ENCODE measurements at places on chromosomes 11 and 22. TPM values are rescaled to one million over a fixed set of nuclear protein-coding genes. Genes with fewer than 3 reads are reported as not detected.

The ANO1 gene
- not detected for total RNA-seq

The FUT4 gene
- 7.4 TPM for total RNA-seq

DNA sequence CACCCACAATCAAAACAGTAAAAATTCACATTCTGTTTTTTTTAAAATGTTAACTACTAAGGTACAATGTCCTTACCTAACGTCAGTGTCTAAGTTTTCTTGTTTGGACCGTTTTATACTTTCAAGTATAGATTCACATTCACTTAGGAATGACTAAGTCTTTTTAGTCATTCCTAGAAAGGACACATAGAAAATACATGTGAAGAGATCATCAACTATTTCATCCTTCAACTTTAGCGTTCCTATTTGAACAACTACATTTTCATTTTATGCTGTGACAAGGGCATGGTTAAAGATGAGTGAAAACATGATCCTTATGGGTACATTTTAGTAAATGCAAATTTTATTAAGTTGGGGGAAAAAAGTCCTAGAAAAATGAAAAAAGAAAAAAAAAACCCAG is 62.8 kb downstream of the DDX10 start:
- no peak overlapping the region for H3K4me3 ChIP-seq
- no peaks in the 10 kb centered on the region for H3K4me1 ChIP-seq
- H3K27ac ChIP-seq: no peak overlapping the region
- DNase-seq: no peak
- H3K36me3 ChIP-seq: peaks cover 5% of the 10 kb centered on the region

- H3K4me1 ChIP-seq: peaks cover 4% of the 10 kb centered on the region
- DNase-seq: no peak
- peaks cover 43% of the 10 kb centered on the region for H3K36me3 ChIP-seq
- H3K27me3 ChIP-seq: no peaks in the 10 kb centered on the region
These were observed 105.7 kb downstream of the MICAL2 start for GRCh38 chr11:12216041-12216451.

DNA sequence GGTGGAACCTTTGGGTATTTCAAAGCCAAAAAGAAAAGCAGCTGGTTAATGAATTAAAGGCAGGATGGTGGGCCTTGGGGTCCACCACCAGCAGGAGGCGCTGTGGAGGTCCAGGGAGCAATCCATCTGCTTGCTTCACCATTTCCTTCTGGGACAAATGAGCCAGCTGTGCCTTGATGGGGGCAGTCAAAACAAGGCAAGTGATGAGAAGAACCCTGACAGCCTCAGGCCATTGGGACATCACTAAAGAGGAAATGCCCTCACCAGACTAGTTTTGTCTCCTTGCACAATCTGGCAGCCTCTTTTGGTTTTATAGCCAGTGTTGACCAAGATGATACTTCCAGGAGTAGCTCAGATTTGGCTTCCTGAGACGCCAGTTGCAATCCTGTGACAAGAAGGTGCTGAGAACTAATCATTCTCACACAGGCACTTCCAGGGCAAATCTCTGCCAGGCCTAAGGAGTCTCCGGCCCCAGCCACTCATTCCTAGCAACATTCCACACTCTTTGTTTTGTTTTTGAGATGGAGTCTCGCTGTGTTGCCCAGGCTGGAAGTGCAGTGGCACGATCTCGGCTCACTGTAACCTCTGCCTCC is 38.2 kb upstream of the WEE1 start:
- peak; percentile 69 for DNase-seq
- no peaks in the 10 kb centered on the region for H3K4me1 ChIP-seq
- no peak overlapping the region for H3K4me3 ChIP-seq
- H3K27me3 ChIP-seq: no peaks in the 10 kb centered on the region
- no peak overlapping the region for H3K27ac ChIP-seq
- H3K36me3 ChIP-seq: no peaks in the 10 kb centered on the region

GRCh38 chr11:72958791-72959190 is 144.6 kb downstream of the ATG16L2 start:
- H3K36me3 ChIP-seq: no peaks in the 10 kb centered on the region
- no peaks in the 10 kb centered on the region for H3K4me1 ChIP-seq
- no peaks in the 10 kb centered on the region for H3K27me3 ChIP-seq
- no peak for DNase-seq
- no peak overlapping the region for H3K4me3 ChIP-seq

The ARHGAP1 gene
- 72.2 TPM for total RNA-seq

The TMEM225 gene
- not detected for total RNA-seq

DNA sequence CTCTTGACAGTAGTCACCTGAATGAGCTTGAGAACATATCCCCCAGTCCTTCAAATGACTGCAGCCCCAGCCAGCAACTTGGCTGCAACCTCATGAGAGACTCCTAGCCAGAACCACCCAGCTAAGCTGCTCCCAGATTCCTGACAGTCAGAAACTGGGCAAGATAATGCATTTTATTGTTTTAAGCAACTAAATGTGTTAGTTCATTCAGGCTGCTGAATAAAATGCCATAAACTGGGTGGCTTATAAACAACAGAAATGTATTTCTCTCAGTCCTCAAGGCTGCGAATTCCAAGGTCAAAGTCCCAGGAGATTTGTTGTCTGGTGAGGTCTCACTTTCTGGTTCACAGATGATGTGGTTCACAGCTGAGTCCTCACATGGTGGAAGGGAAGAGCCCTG is 5.8 kb upstream of the PAMR1 start:
- no peak overlapping the region for H3K27ac ChIP-seq
- peaks cover 13% of the 10 kb centered on the region for H3K27me3 ChIP-seq
- no peak overlapping the region for H3K4me3 ChIP-seq
- no peak for DNase-seq
- no peaks in the 10 kb centered on the region for H3K36me3 ChIP-seq

The OPCML gene
- total RNA-seq: not detected

DNA sequence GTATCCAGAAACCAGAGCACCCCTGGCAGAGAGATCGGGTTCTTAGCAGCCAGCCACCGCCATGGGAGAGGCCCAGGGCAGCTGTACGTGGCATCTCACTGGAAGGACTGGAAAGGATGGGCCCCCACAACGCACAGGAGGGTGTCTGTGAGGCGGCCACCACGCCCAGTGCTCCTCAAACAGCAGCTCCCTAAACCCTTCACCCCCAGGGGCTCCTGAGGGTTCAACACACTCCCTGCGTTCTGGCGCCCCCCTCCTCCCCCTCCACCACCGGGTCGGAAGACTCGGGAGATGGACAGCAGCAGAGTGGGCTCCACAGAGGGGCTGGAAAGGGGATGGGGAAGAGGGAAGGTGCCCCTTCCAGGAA is 1.1 kb downstream of the MAPK12 start:
- peaks cover 4% of the 10 kb centered on the region for H3K4me1 ChIP-seq
- no peak for DNase-seq
- no peak overlapping the region for H3K27ac ChIP-seq
- no peak overlapping the region for H3K4me3 ChIP-seq
- H3K36me3 ChIP-seq: no peaks in the 10 kb centered on the region

All from CD4-positive, alpha-beta memory T cell (primary cell).